ENCODE measurements at places on chromosomes 16 and 17.
A peak's percentile ranks its signal among the peaks of the same experiment; 100 is the strongest.

- DNase-seq = no peak
Measured at GRCh38 chr17:17170346-17170985, 35.7 kb downstream of the PLD6 start.

DNA sequence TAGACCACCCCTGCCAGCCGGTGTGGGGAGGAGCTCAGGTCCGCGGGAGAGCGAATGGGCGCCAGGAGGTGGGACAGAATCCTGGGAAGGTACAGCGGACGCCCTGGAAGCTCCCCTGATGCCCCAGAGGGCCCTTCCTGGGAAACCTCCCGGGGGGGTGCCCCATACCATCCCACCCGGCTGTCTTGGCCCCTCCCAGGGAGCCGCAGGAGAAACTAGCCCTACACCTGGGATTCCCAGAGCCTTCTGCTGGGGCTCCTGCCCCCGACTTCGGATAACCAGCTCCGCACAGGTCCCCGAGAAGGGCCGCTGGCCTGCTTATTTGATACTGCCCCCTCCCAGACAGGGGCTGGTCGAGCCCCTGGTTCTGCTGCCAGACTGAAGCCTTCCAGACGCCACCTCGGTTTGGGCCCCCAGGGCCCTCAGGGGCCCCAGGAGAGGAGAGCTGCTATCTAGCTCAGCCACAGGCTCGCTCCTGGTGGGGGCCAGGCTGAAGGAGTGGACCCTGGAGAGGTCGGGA lies 3.0 kb upstream of the CBX4 start:
- no peak for DNase-seq

GRCh38 chr16:16059160-16059559 lies 109.7 kb downstream of the ABCC1 start:
- DNase-seq = no peak

DNA sequence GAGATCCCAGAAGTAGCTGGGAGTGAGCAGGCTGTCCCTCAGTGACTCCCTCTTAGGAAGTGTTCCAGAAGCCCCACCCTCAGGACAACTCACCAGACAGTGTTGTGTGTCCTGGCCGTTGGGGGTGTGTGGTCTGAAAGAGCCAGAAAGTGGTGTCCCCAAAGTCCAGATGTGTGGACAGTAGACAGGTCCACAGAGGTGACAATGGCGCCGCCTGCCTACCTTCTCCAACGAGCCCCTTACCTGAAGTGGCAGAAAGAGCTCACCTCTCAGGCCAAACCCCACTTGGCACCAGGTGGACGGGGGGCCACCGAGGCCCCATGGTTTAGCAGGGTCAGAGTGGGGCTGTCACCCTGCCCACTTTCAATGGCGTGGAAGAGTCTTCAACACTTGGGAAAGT lies 19.9 kb downstream of the C17orf100 start:
- DNase-seq = no peak

DNA sequence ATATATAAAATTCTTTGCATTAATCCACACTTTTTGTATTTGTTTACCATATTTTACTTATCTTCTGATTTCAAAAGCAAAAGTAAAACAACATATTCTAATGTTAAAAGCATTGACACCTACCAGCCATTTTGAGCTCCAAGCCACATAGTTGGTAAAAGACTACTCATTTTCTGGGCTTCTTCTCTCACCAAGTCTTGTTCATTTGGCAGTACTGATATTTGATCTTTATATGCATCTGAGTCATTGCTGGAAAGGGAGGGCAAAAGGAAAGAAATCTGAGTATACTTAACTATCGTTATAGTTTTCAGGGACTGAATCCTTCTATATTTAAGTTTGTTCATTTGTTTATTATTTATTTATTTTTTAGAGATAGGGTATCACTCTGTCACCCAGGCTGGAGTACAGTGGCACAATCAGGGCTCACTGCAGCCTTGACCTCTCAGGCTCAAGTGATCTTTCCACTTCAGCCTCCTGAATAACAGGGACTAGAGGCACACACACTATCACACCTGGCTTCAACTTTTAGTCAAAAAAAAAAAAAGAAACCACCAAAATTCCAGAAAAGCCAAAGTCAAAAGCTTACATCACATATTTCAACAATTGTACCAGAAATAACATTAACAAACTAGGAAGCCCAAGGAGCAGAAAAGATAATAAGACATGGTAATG lies 121.0 kb upstream of the TOB1 start:
- no peak for DNase-seq

- no peak for DNase-seq
Measured at GRCh38 chr17:17757956-17758845, 76.9 kb downstream of the RAI1 start.

- DNase-seq = no peak
Measured at GRCh38 chr17:5861246-5861645, 208.9 kb upstream of the WSCD1 start.

DNA sequence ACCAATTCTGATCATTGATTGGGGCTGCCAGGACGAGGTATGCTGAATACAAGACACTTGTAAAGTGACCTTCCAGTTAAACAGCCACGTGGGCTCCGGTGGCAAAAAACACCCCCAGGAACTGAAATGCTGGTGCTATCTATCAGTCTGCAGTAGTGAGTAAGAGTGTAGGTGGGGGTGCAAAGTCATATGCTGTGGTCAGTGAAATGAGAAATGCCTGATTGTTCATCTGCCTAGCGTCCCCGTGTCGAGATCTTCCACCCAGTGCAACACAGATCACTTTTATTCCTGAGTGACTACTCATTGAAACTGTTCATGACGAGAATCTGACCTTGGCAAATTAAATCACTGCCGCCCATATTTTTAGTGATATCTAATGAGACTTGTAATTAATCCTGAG lies 806.5 kb upstream of the GOT2 start:
- no peak for DNase-seq

GRCh38 chr17:57988301-57989250 lies 522 bp upstream of the VEZF1 start:
- DNase-seq = peak; percentile 91

GRCh38 chr16:29784901-29785500 lies 5.5 kb upstream of the KIF22 start:
- peak; percentile 92 for DNase-seq

- no peak for DNase-seq
Measured at GRCh38 chr17:34997355-34997862, 17.1 kb downstream of the LIG3 start.

- peak; percentile 88 for DNase-seq
Measured at GRCh38 chr17:27756467-27757371, 43.6 kb downstream of the NOS2 start.

DNA sequence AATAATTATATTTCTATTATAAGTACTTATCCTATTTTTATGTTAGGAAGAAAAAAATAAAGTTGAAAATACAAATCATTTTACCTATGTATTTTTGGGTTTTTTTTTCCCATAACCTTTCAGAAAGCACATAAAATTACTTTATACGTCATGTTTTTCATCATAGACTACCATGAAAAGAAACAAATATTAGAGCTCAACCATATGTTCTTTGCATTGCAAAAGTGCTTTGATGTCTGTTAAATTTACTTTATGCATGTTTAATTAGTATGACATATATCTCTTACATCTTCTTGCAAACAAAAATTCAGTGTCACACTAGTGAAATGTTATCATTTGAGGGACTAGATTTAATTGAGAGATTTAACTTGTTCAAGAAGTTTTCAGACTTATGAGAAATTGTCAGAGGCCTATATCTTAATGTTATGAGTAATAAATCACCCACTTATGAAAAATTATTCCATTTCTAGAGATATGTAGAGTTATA lies 24.0 kb downstream of the BRIP1 start:
- DNase-seq = no peak

DNA sequence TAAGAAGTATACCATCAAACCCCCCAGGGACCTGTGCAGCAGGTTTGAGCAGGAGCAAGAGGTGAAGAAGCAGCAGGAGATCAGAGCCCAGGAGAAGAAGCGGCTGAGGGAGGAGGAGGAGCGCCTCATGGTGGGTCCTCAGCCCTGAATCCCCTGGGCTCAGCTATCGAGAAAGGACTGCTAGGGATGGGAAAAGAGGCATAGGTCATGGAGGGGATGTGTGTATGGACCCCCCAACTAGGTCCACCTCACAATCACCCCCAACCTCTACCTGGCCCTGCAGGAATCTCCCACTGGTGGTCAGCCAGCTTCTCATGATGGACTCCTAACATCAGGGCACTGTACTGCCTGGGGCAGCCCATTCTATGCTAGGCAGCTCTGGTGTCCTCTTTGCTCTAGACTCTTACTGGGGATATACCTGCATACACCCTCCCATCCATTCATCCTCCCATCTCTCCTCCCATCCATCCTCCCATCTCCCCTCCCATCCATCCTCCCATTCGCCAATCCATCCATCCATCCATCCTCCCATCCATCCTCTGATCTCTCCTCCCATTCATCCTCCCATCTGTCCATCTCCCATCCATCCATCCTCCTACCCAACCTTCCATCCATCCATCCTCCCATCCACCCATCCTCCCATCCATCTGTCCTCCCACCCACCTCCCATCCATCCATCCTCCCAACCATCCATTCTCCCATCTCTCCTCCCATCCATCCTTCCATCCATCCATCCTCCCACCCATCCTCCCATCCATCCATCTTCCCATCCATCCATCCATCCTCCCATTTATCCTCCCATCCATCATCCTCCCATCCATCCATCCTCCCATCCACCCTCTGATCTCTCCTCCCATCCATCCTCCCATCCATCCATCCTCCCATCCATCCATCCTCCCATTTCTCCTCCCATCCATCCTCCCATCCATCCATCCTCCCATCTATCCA lies 10.6 kb downstream of the DRC7 start:
- no peak for DNase-seq

DNA sequence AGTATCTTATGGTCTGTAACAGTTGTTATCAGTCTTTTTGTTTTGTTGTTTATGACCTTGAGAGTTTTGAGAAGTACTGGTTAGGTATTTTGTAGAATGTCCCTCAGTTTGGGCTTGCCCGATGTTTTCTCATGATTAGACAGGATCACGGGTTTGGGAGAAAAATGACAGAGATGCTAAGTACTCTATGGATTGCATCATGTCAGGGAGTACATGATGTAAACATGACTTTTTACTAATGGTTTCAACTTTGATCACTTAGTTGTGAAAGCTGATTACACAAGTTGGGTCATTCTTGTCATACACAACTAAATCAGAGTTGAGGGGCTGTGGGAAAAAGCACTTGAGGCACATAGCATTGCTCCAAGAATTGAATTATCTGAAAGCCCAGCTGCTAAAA lies 94.7 kb upstream of the SIAH1 start:
- DNase-seq = no peak

- DNase-seq = no peak
Measured at GRCh38 chr16:13344001-13344400, 442.6 kb downstream of the SHISA9 start.

- DNase-seq = no peak
Measured at GRCh38 chr16:72837846-72838585, 209.9 kb downstream of the ZFHX3 start.

- peak; percentile 93 for DNase-seq
Measured at GRCh38 chr16:89722392-89723278, 1.3 kb downstream of the ZNF276 start.

- peak; percentile 48 for DNase-seq
Measured at GRCh38 chr16:48632137-48632774, 22.3 kb upstream of the N4BP1 start.

GRCh38 chr17:55427587-55427882 lies 5.9 kb upstream of the MMD start:
- no peak for DNase-seq

- DNase-seq = no peak
Measured at GRCh38 chr16:52621651-52622050, 74.7 kb upstream of the TOX3 start.

- DNase-seq = no peak
Measured at GRCh38 chr17:28935744-28936460, 15.4 kb downstream of the PHF12 start.

DNA sequence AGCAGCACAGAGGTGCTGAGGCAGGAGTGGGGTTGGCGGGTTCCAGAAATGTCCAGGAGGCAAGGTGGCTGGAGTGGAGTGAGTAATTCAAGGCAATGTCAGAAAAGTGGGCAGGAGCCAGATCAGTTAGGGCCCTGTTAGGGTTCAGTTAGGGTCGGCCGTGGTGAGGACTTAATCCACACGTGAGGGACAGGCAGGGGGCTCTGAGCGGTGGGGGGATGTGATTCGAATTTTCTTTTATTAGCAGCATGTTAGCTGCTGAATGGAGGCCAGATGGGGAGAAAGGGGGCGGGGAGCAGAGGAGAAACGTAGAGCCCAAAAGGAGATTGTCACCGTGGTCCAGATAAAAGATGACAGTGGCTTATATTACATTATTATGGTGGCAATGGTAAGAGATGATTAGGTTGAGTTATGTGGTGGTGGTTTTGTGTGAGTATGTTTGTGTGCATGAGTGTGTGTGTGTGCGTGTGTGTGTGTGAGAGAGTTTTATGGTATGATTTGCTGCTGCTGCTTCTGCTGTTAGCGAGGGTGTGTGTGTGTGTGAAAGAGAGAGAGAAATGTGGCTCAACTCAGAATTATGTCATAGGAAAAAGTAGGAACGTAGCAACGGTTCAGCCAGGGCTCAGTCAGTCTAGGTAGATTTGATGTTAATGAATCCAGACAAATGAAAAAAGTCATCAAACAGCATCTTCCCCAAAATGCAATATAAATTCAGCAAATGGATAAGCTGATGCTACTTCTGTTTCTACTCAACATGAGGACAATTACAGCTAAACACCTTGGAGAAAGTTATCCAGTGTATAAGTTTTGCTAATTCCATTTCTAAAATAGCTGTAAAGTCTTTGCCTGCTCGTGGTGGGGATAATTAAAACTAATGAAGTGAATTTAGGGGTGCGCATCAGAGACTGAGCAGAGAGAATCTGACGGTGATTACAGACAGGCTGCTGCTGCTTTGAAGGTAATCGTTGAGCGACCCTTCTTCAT lies 390.6 kb downstream of the HAPSTR1 start:
- no peak for DNase-seq

- no peak for DNase-seq
Measured at GRCh38 chr17:82548681-82549303, 29.3 kb downstream of the FOXK2 start.

GRCh38 chr16:78195797-78196196 lies 96.3 kb downstream of the WWOX start:
- DNase-seq = no peak

DNA sequence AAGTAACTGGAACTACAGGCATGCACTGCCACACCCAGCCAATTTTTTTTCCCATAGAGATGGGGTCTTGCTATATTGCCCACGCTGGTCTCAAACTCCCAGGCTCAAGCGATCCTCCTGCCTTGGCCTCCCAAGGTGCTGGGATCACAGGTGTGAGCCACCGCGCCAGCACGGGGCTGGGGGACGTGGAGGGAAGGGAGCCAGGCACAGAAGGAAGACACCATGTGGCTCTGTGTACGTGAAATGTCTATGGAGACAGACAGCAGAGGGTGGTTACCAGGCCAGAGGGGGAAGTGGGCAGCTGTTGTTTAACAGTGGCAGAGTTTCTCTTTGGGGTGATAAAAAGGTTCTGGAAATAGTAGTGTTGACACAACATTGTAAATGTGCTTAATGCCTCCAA lies 4.6 kb upstream of the PIEZO1 start:
- DNase-seq = no peak

Measured in activated CD4-positive, alpha-beta T cell treated with anti-CD3 and anti-CD28 coated beads, Interleukin-2, amount 10 ng/mL, durations not matched to agents 24 days and 14 days (primary cell).